Mesendoderm (in vitro differentiated cells): ENCODE measurements at places on chromosomes 3 and 15.

- DNase-seq: peak; percentile 96
Observed at GRCh38 chr3:157130467-157131251, 29.3 kb downstream of the CCNL1 start.

- no peak for DNase-seq
Observed at GRCh38 chr3:146524961-146525360, 19.4 kb downstream of the PLSCR1 start.

GRCh38 chr3:119259821-119260220 lies 19.1 kb upstream of the B4GALT4 start:
- DNase-seq: no peak

DNA sequence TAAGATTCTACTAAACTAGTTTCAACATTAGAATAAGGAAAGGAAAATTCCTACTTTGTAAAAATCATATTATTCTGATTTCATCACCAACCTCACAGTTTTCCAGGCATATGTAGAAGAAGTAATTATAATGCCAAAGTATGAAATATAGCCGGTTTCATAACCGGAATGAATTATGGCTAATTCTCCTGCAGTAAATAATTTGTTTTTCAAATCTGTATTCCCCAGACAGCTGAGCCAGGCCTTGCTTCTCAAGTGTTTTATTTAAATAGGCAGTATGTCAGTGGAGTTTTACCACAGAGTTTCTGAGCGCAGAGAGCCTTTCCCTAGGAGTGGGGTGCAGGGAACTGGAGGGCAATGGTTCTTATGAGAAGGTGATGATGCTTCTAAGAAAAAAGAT lies 8.7 kb upstream of the CPA3 start:
- no peak for DNase-seq
